ENCODE measurements at places on chromosomes 5 and 9.

DNA sequence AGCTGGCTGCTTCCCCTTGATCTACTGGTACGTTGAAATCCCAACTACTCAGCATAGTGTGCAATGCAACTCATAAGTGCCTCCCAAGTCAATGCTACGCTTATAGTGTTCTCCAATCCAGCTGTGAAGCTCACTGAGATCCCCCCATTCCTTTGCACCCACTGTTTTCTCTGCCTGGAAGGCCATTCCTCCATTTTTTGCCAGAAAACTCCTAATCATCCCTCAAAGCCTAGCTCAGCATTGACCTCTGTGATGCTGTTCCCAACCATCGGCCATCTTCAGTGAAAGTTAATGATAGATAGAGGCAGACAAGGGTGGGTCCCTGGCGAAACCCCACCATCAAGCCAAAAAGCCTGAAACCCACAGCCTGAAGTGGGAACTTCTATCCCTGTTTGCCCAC, 211.0 kb downstream of the ENC1 start:
- no peak for DNase-seq

DNA sequence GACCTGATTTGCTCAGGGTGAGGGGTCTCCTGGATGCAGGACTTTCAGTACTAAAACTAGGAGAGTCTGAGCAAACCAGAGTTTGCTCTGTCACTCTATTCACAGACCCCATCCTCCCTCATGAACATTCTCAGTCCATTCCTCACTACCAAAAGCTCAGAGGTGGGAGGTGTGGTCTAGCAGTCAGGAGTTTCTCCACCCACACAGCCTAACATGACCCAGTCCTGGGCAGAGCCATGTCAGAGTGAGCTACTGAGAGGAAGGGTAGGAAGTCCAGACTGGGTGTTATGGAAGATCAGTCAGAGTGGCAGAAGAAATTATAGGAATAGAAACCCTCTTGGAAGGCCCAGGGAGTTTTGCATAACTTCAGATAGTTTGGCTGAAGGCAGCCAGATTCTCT, 113.3 kb upstream of the GRAMD2B start:
- no peak for DNase-seq

DNA sequence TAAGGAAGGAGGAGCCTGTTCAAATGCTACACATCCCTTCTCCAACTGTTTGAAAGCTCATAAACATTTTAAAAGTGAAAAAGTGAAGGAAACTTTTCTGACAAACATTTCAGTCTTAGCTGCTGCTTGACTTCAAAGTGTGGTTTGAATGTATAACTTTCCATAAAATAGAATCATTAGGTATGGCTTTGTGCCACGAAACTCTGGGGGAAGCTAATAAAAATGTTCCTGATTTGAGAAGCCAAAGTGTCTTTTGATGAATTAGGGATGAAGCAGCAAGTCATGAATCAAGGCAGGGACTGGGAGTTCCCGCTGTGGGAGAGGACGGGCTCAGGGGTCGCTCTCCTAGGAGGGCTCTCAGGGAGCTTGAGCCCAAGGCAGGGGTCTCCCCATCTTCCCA, 15.3 kb downstream of the MVB12B start:
- DNase-seq = no peak

DNA sequence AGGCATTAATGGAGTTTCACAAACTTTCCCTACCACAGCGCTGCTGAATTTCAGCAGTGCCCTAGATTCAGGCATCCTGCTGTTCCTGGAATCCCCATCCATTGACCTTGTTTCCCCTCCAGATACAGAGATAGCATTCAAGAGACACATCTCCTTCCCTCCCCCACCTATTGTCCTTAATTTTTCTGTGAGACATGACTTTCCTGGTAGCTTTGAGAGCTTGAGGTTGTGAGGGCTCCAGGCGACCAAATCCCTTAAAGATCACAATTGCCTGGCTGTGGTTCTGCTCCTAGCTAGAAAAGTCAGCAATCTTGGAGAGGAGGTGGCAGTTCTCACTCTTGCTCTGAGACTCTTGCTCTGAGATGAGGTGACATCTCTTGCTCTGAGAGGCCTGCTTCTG, 48.0 kb downstream of the PRR16 start:
- DNase-seq = no peak

DNA sequence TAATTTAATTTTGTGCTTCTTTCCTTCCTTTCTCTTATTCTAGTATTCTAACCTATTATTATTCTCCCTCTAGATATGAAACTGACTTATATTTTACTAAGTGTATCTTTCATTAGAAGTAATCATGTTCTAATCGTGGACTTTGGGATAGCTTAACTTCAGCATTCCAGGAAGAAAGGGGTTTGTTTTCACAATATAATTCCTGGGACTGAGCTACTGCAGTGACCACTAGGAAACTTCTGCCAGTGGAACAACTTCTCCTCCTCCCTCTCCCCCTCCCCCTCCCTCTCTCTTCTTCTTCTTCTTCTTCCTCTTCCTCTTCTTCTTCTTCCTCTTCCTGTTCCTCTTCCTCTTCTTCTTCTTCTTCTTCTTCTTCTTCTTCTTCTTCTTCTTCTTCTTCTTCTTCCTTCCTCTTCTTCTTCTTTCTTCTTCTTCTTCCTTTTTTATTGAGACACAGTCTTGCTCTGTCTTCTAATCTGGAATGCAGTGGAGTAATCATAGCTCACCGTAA, 127.9 kb downstream of the NNT start:
- DNase-seq = no peak

- no peak for DNase-seq
Measured at GRCh38 chr5:65105301-65105700, 336.6 kb downstream of the CWC27 start.

- DNase-seq = no peak
Measured at GRCh38 chr5:143044265-143044664, 274.1 kb downstream of the ARHGAP26 start.

Data from stimulated activated CD8-positive, alpha-beta memory T cell treated with anti-CD3 and anti-CD28 coated beads, Interleukin-7, amount 100 ng/mL, for 1 hour (primary cell).